ENCODE measurements at places on chromosomes 16 and 17.

- DNase-seq: no peak
Measured at GRCh38 chr16:73095885-73096421, 48.0 kb upstream of the ZFHX3 start.

- no peak for DNase-seq
Measured at GRCh38 chr16:66851166-66851964, 7.2 kb downstream of the CA7 start.

- no peak for DNase-seq
Measured at GRCh38 chr17:10177913-10178505, 20.4 kb downstream of the GAS7 start.

DNA sequence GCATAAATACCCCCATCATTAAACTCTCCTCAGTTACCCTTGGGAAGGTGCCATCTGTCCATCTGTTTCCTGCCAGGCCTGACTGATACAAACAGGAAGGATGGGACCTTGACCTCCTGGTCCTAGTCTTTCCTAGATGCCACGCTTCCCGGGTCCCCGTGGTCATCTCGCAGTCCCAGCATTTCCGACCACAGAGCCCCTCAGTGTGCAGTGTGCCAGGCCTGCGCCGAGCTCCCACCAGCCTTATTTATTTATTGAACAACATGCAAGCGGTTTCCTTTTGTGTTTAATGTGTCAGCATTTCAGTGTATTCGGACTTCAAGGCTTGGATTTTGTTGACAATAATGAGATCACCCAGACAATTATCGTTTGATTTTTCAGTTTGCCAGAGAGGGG lies 45.6 kb upstream of the NKD1 start:
- no peak for DNase-seq

GRCh38 chr16:61050547-61050946 lies 985.7 kb downstream of the CDH8 start:
- DNase-seq: no peak

GRCh38 chr16:12162151-12162985 lies 185.8 kb downstream of the SNX29 start:
- DNase-seq: no peak

- no peak for DNase-seq
Measured at GRCh38 chr17:76612977-76613851, 27.6 kb upstream of the ST6GALNAC2 start.

- no peak for DNase-seq
Measured at GRCh38 chr17:79048826-79049755, 25.1 kb downstream of the C1QTNF1 start.

- DNase-seq: no peak
Measured at GRCh38 chr17:60525328-60525684, 736 bp downstream of the APPBP2 start.

DNA sequence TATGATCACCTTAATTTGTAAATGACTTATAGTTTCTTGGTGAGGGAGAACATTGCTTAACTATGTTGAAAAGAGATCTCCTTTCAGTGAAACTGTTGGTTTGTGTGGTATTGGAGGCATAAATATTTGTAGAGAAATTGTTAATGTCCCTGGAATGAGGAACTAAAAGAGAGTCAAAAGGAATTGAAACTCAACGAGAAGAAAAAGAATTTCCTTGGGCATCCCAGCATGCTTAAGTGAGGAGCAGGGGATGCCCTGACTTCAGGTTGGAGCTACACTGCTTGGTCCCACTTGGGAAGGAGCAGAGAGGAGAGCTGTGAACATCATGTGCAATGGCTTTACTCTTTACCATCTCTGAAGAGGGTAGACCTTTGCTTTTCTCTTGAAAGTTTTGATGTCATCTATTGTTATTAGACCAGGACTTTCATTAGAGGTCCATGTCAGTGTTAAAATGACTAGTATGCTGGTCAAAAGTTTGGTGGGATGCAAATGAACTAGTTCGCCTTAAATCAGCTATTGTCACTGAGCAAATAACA lies 21.7 kb downstream of the KRT23 start:
- no peak for DNase-seq

DNA sequence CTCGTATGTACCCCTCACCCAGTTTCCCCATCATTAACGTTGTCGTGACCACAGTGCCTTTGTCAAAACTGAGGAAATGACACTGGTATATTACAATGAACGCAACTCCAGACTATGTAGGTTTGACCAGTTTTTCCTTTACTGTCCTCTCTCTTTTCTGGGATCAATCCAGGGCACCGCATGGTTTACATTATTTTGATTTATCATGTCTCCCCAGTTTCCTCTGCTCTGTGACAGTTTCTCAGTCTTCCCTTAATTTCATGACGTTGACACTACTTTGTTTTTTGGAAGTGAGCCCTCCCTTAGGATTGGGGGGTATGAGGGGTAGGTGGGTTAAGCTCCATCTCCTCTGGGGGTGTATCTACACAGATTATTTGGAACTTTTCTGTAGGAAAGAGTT lies 76.1 kb upstream of the LGALS9 start:
- no peak for DNase-seq

GRCh38 chr16:85754413-85754812 lies 3.5 kb upstream of the C16orf74 start:
- no peak for DNase-seq

DNA sequence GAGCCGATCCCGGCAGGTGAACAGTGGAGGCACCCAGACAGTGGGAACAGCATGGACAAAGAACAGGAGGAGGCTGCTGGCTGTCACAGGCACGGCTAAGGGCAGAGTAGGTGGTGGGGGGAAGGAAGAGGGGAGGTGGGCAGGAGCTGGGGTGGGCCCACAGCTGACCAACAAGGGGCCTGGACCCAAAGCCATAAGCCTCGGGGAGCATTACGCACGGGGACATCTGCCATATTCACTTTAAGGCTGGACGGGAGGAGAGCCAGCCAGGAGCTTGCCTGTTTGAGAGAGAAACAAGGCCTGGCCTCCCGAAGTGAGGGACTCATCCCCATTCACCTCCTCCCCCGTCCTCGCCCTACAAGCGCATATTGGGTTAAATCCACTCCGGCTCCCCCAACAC lies 19.6 kb upstream of the HAP1 start:
- no peak for DNase-seq

- DNase-seq: no peak
Measured at GRCh38 chr17:673200-673681, 41.4 kb downstream of the VPS53 start.

DNA sequence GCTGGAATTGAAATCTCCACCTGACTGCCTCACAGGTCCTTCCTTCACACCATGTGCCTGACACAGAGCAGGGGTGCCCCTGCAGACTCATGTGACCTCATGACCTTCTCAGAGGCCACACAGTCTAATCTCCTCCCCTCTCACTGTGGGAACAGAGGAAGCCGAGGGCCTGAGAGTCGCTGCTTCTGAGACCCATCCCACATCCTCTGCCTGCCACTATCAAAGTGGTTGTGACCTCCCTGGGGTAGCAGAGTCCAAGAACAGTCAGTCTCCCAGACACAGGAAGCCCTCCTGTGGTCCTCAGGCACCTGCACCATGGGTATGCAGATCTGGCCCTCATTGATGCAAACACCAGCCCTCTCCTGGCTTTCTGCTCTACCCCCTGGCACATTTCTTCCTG lies 78.5 kb downstream of the RAB11FIP4 start:
- no peak for DNase-seq

- DNase-seq: no peak
Measured at GRCh38 chr16:59369523-59369922, 635.4 kb upstream of the GOT2 start.

- no peak for DNase-seq
Measured at GRCh38 chr16:19644877-19645276, 73.2 kb downstream of the KNOP1 start.

- no peak for DNase-seq
Measured at GRCh38 chr17:82752371-82753200, 721 bp downstream of the TBCD start.

- no peak for DNase-seq
Measured at GRCh38 chr17:77579131-77579530, 379.4 kb upstream of the TNRC6C start.

DNA sequence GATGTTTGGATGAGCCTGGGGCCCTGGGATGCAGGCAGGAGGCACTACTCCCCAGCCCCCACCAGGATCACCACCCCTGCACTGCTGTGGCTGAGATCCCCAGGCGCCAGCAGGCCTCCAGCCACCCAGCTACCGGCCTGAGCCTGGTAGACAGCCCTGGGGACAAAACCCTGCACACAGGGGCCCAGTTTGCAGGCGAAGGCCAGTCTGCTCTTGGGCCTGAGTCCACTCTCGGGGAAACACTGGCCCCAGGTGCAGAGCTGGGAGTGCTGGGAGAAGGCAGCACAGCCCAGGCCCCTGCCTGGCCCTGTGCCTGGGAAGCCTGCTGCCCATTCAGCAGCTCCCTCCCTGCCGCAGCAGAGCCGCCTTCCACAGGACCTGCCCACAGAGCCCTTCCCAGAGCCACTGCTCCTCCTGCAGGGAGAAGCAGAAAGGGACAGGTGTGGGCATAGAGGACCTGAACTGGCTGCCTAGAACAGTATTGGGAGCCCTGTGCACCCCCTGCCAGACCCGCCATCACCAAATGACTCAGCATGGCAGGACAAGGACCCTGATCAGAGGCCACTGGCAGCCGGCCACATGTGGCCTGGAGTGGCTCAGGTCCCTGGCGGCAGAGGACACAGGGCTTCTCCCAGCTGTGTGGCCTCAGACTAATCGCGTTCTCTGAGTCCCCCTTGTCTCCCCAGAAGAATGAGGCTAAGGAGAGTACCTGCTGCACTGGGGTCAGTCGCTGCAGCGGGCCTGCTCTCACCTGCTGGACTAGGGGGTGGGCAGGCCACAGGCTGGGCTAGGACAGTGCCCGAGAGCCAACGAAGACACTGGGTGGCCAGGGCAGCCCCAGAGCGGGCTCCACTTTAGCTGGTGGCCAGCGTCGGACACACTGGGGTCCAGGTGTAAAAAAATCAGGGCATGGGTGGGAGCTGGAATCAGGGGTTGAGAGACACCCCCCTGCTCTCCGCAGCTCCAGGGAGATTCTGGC lies 10.7 kb downstream of the MSRB1 start:
- DNase-seq: no peak

DNA sequence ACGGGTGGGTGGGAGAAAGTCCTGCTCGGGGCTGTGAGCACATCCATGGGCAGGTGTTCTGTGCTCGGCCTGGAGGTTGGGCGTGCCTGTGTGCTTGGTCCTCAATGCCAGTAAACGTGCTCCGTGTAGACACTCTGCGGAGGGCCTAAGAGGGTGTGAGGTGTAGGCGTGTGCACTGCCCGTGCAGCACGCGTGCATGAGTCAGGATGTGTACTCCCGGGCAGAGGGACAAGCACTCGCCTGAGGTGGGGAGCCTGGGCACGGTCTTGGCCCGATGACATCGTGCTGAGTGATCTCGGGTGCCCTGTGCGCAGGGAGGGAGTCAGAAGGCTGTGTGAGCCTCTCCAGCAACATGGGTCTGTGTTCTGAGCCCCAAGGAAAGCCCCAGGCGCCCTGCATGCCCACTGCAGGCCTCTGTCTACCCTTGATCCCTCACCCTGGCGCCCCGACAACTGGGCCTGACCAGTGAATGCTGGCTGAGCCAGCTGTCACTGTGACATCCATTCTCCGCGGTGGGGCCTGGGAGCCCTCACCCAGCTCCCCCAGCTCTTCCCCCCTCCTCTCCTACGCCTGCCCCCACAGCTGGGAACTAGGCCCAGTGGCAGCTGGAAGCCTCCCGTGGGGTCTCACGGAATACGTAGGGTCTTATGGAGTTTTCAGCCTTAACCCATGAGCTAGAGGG lies 23.5 kb upstream of the NXPH3 start:
- no peak for DNase-seq
